Activated CD4-positive, CD25-positive, alpha-beta regulatory T cell (primary cell): ENCODE measurements at places on chromosomes 4 and X.

DNA sequence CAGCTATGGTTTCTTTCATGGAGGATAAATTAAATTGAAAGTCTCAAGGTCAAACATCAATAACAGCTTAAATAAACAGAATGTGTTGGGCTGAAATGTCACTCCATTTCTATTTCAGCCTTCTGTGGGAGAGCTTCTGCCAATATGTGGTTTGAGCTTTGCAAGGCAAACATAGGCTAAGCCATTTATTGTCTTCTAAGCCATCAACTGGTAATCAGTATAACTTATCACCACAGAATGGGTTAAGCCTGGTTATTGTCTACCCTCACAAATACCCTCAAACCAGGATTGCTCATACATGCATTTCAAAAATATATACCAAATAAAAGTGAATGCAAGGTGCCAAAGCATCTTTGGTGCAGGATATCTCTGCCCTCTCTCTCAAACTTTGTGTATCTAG, 52.7 kb downstream of the GABRB1 start:
- DNase-seq = no peak

DNA sequence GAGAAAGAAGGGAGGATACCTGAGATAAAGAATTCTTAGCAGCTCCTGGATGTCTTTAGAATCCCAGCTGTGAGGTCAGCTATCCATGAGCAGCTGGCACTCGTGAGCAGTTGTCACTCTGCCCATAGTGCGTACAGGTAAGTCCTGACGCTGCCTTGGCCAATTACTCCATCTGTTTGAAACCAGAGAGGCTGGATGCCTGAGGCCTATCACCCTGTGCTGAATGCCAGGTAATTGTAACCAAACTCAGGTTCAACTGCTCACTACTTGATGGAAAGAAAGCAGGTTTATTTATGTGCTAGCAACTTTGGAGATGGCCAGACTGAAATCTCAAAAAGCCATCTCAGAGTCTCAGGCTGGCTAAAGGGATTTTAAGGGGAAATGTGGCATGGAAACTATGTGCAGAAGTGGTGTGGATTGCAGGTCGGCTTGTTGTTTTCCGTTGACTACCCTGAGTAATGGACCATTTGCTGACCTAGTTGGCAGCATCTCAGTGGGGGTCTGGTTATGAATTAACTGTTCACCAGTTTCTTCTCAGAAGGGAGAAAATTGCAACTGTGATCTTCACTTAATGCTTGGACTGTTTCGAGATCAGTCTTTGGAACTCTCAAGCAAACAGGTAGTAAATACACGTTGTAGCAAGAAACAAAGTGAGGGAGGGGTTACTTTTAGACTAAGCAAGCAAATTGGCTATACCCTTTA, 1614.0 kb upstream of the PCDH10 start:
- DNase-seq = no peak

DNA sequence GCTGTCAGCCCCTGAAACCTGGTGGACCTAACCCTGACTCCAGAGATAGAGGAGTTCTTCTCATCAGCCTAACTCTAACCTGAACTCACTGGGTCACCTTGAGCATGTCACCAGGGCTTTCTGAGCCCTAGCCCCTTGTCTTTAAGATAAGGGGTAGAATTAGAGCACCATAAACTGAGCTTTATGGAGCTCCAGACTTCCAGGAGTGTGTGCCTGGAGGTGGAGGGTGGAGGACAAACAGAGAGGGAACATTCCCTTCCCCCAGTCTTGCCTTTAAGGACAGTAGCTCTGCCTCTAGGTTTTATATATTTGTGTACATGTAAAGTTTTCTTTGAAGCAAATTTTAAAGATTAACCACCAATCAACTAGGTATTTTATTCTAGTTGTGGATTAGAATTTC, 83.9 kb upstream of the PACRGL start:
- DNase-seq = no peak

DNA sequence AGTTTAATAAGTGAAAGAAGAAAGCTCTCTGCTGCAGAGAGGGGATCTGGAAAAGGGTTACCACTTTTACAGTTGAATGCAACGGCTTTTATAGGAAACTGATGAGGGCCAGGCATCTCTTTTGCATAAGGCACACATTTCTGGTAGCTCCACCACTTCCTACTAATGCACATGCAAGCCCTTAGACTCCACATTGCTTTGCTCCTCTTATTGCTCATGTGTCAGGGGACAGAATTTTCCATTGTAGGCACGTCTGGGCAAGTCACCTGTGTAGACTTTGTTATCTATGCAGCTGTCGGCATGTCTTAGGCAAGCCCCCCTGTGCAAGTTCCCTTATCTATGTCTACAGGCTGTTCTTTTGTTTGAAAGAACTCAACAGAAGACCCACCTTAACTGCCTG, 294.6 kb upstream of the STS start:
- DNase-seq = no peak

- no peak for DNase-seq
Measured at GRCh38 chr4:107902715-107903114, 28.6 kb upstream of the CYP2U1 start.

DNA sequence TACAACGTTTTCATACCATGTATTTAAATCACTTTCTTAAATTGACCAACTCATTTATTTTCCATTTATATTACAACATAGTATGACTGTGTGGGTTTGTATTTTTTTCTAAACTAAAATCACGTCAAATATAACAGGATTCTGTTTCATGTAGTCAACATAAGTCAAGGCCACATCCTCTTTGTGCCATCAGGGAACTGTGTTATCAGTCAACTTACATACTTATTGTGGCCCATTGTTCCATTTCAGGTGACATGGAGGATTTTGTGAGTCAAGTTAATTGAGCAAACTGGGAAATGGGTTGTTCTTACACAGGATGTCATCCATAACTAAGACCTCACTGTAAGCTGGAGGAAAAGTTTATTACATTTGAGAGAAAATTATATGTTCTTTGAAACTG, 35.9 kb downstream of the STK26 start:
- DNase-seq = no peak

DNA sequence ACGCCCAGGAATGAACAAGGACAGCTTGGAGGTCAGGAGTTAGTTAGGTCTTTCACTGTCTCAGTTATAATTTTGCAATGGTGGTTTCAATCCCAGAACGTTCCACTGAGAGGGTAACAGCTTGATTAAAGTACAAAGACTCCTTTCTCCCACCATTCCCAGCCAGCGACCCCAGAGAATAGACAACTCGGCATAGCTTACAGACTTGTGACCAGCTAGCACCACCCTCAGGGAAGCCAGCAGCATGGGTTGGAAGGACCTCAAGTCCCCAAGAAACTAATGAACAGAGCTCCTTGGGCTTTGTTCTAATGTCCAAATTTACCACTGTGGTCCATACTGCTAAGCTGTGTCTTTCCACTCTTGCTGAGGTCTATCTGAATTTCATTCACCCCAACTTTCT, 72.0 kb upstream of the MED14 start:
- DNase-seq = no peak

GRCh38 chr4:6298035-6298434, 28.4 kb downstream of the WFS1 start:
- DNase-seq = no peak

DNA sequence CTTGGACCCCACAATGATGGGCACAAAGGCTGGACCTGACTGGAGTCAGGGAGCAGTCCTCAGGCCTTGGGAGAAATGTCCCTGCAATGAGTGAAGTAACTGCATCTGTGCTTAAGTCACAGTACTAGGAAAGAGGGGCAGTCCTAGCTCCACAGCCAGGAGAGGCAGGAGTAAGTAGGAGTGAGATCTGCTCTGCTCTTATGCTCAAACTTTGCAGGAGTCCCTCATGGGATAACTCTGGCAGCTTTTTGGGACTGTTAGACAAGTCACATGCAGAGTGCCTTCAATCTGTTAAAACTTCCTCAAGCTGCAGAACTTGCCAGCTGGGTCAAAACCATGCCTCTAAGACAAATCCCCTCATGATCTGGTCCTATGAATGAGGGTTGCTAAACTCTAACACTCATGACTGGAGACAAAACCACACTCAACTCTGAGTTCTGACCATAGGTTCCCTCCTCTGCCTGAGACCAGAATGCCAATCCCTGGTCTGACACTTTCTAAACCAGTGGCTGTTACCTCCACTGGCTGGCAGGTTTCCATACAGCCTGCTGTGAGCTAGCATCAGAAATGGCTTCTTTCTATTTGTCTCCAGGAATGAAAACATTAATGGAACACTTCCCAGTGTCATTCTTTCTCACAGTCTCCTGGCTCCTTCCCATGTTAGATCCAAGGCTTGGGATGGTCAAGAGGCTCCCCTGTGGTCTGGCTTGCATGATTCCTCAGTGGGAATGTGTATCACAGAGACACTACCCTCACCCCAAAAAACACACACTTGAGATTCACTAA, 819.3 kb downstream of the PCDH7 start:
- no peak for DNase-seq

- no peak for DNase-seq
Measured at GRCh38 chr4:2276581-2277325, 14.8 kb upstream of the MXD4 start.

- DNase-seq = no peak
Measured at GRCh38 chr4:5972571-5972970, 45.7 kb downstream of the C4orf50 start.

- no peak for DNase-seq
Measured at GRCh38 chrX:143635915-143636314, at the start of gene SLITRK4. Gene SLITRK4 (minus strand): TSS chrX:143636101. CDS start chrX:143631108, 4,993 bp downstream.

GRCh38 chrX:149527705-149528104, 13.1 kb upstream of the EOLA1 start:
- no peak for DNase-seq

DNA sequence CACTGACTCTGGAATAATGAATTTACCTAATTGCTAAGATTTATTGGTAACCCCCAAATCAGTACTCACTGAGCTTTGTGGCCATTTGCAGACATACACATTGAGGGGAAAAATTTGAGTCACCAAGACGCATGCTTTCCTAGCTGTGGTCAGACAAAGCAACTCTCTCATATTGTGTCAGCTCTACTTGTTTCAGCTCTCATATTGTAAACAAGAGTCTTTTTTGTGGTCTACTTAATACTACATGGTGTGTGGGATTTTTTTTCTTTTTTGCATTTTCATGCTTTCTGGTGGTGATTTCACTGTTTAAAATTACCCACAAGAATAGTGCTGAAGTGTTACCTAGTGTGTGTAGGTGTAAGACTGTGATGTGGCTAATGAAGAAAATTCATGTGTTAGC, 428.2 kb upstream of the GALNT7 start:
- DNase-seq = no peak
